ENCODE measurements at places on chromosomes 3 and 15.

DNA sequence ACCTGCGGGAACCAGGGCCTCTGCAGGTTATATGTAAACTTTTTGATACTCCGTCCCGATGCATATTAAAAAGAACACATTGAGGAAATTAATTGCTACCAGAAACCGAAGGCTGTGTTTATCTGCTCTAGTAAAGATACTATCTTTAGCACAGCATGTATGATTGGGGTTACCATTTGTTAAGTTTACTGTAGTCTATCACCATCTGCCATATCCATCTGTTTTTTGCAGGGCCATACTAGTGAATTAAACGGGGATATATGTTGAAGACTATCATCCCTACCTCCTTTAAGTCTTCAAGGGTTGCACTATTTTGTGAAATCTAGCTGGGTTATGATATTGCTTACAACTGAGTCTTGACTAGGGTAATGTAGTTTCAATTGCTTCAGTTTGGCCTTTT lies 597.0 kb downstream of the SQOR start:
- no peak for DNase-seq

DNA sequence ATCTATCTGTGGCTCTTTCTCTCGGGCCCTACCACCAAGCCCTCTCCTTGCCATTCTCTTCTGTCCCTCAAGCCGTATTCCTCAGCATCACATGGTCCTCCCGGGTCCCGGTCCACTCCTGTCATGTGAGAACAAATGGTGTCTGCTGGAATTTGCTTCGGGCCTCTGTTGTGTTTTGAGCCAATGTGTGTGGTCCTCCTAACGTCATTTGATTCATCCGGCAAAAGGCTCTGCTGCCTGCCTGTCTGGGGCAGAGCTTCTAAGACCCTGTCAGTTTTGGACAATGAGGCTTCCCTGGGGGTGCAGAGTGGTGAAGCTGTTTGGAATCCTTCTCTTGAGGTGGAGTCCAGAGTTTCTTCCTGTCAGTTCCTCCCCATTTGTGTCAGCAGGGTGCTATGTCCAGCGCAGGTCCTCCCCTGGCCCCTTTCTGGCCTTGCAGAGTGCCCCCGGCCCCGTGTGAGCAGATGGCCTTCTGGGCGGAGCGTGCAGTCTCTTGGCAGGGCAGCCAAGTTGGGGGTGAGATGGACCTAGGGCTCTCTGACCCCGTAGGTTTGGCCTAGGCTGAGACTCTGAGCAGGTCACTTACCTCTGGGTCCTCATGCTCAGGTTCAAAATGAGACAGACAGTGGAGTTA lies 93.6 kb downstream of the APBA2 start:
- DNase-seq, result no peak

GRCh38 chr3:35832140-35832571 lies 192.8 kb downstream of the ARPP21 start:
- DNase-seq, result no peak

GRCh38 chr15:63327648-63328421 lies 50.4 kb downstream of the APH1B start:
- DNase-seq, result no peak

DNA sequence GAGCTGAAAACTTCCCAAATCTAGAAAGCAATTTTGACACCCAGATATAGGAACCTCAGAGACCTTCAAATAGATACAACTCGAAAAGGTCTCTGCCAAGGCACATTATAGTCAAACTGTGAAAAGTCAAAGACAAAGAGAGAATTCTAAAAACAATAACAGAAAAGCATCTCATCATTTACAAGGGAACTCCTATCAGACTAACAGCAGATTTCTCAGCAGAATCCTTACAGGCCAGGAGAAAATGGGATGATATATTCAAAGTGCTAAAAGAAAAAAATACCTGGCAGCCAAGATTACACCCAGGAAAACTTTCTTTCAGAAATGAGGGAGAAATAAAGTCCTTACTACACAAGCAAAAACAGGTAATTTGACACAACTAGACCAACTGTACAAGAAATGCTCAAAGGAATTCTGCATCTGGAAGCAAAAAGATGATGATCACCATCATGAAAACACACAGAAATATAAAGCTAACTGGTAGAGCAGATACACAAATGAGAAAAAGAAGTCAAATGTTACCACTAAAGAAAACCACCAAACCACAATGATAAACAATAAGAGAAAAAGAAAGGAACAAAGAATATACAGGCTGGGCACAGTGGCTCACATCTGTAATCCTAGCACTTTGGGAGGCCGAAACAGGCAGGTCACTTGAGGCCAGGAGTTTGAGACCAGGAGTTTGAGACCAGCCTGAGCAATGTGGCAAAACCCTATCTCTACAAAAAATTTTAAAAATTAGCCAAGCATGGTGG lies 50.4 kb downstream of the ADAM10 start:
- no peak for DNase-seq

DNA sequence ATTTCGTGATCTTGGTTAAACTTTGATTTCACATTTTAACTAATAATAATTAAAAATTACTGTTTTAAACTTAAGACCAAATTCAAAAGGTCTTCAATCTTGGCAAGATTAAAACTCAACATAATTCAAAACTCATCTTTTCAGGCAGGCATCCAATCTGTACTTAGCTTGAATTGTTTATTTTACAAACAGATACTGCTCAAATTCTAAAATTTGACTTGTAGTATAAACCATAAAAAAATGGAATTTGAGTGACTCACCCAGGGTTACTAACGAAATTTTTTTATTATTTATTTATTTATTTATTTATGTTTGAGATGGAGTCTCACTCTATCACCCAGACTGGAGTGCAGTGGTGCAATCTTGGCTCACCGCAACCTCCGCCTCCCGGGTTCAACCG lies 64.4 kb downstream of the GAP43 start:
- no peak for DNase-seq

- DNase-seq, result no peak
Observed at GRCh38 chr3:186032321-186032720, 76.6 kb downstream of the ETV5 start.

DNA sequence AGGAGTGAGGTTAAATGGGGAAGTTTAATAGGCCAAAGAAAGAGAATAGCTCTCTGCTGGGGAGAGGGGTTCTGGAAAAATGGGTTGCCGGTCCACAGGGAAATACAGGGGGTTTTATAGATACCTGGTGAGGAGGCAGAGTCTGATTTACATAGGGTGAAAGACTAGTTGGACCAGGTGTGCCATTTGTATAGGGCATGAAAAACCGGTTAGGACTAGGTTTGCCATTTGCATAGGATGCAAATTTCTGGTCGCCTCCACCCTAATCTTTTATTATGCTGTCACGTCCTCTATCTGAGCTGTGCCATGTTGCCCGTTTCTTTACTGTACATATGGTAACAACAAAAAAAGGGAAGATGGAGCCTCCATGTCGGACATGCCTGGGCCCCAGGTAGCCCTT lies 960.1 kb downstream of the FHIT start:
- no peak for DNase-seq

- DNase-seq, result no peak
Observed at GRCh38 chr15:67076147-67076843, 10.9 kb downstream of the SMAD3 start.

DNA sequence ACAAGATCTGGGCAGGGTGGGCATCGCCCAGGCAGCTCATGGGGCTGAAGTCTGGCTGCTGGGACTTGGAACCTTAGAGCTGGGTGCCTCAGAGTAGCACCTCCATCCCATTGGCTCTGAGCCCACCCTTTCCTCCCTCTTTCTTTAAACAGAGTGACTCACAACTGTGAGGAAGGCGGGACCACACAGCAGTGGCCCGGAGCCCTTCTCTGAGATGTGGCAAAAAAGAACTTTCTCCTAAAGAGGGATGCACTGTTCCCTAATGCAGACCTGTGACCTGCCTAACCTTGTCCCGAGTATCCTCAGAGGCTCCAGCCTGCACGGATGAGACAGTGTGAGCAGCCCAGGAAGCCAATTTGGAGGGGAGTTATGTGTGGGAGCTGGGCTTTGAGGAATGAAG lies 23.6 kb downstream of the PRR20G start:
- DNase-seq, result no peak

- DNase-seq, result no peak
Observed at GRCh38 chr3:53715815-53716483, 130.3 kb downstream of the CHDH start.

- no peak for DNase-seq
Observed at GRCh38 chr3:157199841-157200240, 39.9 kb upstream of the CCNL1 start.
